T1000 (cell line): ENCODE measurements at places on chromosomes 13 and 19.

GRCh38 chr13:98782654-98783053 is 30.2 kb upstream of the SLC15A1 start:
- no peak for DNase-seq

- no peak for DNase-seq
These were observed 18.0 kb downstream of the ZC3H4 start for GRCh38 chr19:47095476-47096099.

DNA sequence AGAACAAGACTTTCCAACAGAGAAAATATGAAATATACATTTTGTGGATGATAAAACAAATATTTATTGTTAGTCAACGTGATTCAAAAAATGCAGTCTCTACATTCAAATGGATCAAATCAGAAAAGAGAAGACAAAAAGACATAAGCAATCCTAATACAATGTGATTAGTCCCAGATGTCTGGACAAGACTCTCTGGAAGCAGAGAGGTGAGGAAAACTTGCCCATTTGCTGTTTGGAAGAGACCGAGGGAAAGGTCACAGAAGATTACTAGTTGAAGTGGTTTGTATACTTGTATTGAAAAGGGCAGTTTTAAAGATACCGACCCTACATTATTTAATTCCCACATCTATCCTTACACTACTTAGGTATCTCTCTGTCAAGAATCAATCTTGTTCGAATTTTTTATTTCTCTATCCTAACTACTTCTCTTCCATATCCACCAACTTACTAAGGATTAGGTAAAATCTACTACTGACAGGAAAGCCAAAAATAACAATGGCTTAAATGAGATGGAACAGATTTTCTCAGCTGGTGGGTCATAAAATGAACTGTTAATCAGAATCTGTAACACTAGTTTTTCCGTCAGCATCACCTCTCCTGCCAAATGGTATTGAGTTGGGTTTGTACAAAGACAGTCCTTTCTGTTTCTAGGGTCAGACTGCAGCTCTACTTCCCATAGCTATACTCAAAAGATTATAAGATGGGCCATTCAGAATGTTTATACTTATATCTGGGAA is 497.1 kb downstream of the DCT start:
- no peak for DNase-seq

GRCh38 chr13:111791131-111791530 is 275.8 kb upstream of the SOX1 start:
- no peak for DNase-seq

DNA sequence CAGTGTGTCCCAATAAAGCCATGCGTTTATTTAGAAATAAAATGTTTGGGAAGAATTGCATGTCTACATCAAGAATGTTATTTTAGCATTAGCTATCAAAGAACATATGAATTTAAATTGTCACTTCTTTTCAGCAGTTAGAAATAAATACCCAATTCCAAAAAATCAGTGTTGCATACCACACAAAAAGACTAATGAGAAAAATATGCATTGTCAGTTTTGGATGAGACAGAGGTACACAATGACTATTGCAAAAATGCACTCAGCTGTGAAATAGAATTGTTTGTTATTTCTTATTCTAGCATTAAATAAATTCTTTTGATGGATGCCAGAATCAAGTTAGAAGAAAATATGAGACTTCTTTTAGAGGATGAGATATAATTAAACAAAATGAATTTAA is 833.9 kb downstream of the SLITRK1 start:
- no peak for DNase-seq

DNA sequence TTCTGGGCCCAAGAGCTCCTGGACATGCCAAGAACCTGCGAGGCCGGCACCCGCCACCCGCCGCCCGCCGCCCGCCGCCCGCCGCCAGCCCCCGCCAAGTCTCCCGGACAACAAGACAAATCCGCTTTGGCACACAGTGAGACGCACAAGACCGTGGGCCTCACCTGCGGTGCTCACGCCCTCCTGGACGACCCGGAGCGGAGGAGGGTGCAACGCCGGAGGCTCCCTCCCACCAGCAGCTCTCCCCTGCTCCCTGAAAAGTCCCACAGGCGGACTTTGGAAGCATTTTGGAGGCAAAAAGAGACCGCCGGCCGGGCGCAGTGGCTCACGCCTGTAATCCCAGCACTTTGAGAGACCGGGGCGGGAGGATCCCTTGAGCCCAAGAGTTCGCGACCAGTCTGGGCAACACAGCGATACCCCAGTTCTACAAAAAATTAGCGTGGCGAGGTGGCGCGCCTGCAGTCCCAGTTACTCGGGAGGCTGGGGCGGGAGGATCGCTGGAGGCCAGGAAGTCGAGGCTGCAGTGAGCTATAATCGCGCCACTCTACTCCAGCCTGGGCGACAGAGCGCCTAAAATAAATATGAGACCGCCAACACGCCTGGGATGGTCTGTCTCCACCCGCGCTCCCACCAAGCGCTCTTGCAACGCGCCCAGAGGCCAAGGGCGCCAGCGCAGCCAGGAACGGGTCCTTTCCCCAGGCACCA is 783 bp downstream of the RHPN2 start:
- no peak for DNase-seq

GRCh38 chr19:953445-954271 is 27.8 kb downstream of the ARID3A start:
- no peak for DNase-seq

DNA sequence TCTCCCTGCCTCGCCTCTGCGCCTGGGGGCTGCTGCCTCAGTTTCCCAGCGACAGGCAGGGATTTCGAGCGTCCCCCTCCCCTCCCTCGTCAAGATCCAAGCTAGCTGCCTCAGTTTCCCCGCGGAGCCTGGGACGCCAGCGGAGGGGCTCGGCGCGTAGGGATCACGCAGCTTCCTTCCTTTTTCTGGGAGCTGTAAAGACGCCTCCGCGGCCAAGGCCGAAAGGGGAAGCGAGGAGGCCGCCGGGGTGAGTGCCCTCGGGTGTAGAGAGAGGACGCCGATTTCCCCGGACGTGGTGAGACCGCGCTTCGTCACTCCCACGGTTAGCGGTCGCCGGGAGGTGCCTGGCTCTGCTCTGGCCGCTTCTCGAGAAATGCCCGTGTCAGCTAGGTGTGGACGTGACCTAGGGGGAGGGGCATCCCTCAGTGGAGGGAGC is 722 bp upstream of the ICAM1 start:
- DNase-seq = no peak

DNA sequence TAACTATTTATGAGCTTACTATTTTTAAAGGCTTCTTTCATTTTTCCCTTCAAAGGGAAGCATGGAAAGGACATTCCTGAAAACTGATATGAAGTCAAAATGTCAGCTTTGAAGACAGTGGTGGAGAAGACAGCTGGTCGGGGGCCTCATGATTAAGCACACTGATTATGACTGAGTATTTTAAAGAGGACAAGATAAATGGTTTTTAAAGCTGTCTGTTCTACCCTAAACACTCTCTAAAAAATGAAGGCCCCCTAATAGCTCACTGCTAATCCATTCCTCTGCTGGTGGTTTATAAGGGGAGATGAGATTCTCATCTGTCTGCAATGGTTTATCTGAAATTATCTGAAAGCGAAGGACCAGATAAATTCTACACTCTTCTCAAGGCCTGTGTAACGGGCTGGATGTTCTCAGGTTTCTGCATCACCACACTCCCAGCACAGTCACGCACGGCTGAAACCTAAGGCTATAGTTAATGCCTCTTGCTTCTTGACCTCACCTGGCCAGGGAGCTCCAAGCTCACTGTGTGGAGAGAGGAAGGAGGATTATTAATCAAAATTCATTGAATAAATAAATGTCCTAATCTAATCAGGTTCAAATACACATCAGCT is 86.9 kb upstream of the DOCK9 start:
- DNase-seq = no peak

GRCh38 chr19:54877471-54877870 is 3.4 kb downstream of the FCAR start:
- no peak for DNase-seq

- DNase-seq = no peak
These were observed 434.1 kb downstream of the ZNF536 start for GRCh38 chr19:30806311-30806710.

DNA sequence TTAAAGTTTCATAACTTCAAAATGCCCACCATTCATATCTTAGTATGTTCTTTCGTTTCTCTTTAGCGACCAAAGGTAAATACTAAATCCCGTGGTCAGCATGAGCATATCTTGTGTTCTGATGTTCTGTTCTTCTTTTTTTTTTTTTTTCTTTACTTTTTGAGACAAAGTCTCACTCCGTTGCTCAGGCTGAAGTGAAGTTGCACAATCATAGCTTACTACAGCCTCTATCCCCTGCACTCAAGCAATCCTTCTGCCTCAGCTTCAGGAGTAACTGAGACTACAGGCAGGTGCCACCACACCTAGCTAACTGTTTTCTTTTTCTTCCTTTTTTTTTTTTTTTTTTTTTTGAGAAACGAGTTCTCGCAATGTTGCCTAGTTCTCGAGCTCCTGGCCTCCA is 60.9 kb upstream of the ATP12A start:
- no peak for DNase-seq

GRCh38 chr19:46784262-46785053 is 3.9 kb downstream of the SLC1A5 start:
- DNase-seq = peak; percentile 76

- DNase-seq = no peak
These were observed 618 bp downstream of the TMEM38A start for GRCh38 chr19:16661480-16662034.

DNA sequence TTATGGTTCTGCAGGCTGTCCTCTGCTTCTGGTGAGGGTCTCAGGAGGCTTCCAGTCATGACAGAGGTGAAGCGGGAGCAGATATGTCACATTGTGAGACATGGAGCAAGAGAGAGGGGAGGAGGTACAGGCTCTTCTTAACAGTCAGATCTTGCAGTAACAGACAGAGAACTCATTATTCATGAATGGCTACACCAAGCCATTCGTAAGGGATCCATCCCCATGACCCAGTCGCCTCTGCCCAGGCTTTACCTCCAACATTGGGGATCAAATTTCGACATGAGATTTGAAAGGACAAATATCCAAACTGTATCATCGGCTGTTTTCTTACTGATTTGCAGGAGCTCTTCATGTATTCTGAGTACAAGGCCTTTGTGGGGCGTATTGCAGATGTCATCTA is 21.7 kb downstream of the ZNF507 start:
- DNase-seq = no peak

- no peak for DNase-seq
These were observed 270.4 kb downstream of the DLEU7 start for GRCh38 chr13:50573066-50573465.

DNA sequence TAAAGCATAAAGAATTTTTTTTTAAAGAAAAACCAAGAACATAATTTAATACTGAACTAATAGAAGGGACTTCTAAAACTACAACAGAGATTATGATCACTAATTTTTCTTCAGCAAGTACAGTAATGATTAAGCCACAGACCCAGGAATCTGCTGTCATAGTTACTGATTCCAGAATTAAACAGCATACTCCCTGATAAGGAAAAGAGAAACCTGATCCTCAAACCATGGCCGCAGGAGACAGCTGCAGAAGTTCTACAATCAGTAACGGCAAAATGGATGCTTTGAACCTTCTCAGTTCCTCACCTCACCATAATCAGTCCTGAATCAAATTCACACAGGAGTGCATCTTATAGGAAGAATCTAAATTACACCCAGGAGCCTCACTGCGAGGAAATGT is 939.0 kb upstream of the SLITRK1 start:
- no peak for DNase-seq

DNA sequence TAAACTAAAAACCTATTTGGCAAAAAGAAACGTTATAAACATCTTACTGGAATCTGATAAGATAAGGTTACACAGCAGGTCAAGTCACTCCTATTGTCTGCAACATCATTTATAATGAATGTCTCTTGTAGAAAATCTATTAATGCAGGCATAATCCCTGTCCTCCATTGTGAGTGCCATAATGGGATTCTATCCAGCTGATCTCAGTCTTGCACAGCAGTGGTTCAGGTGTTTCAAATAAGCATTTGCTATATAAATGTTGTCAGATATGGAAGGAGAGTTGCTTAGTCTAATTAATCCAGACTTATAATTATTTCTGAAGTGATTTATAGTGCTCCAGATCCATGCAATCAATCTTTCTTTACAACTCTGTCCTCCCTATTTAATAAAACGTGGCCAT is 186.5 kb upstream of the ATXN8OS start:
- no peak for DNase-seq

GRCh38 chr13:36567485-36567884 is 106.3 kb upstream of the SERTM1 start:
- DNase-seq = no peak

- no peak for DNase-seq
These were observed 154.6 kb downstream of the COL4A1 start for GRCh38 chr13:110152351-110152750.

DNA sequence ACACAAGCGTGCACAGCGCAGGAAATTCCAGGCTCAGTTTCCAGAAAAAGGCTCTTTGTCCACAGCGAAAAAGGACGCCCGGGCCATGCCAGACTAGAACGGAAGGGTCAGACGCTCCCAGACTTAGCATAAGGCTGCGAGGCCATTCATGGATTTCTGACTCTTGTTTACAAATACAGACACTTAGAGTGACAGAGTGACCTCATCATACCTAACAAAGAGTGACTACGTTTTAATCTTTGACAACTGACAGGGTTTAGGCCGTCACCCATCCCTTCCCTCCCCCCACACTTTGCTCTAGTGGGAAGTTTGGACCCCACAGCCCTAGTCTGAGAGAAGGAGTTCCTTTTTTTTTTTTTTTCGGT is 418 bp upstream of the ZNF709 start:
- DNase-seq = no peak

DNA sequence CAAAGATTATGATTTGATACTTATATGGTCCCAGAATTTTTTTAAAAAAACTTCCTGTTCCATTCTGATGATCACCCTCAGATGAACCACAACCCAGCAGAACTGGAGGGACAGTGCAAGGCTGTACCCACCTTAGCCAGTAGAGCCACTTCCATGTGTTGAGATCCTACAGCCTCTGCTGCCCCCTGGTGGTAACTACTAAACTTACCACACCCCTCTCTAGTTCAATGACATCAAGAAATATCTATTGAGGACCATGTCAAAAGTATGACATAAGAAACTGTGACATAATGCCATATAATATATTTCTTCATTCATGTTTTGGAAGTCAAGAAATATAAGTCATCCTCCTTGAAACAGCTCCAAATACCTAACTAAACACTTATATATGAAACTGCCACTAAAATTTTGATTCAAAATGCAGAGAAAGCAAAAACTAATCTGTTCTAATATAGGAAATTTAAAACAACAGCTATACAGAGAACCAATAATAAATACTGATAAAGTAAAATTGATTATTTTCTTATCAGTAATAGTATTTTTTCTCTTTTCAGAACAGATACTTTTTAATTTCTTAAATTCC is 412.6 kb downstream of the KCTD12 start:
- no peak for DNase-seq

GRCh38 chr13:40540328-40541044 is 126.0 kb downstream of the FOXO1 start:
- DNase-seq = peak; percentile 10

- no peak for DNase-seq
These were observed 7.8 kb upstream of the UBL3 start for GRCh38 chr13:29858231-29858630.

- DNase-seq = no peak
These were observed at the start of gene HIPK4 for GRCh38 chr19:40390084-40390742. Gene HIPK4 (minus strand): TSS chr19:40390181. CDS start chr19:40389902, 279 bp downstream.

GRCh38 chr19:2327773-2328400 is 499 bp downstream of the LSM7 start:
- peak; percentile 31 for DNase-seq
